ENCODE measurements at places on chromosomes 16 and 17.

DNA sequence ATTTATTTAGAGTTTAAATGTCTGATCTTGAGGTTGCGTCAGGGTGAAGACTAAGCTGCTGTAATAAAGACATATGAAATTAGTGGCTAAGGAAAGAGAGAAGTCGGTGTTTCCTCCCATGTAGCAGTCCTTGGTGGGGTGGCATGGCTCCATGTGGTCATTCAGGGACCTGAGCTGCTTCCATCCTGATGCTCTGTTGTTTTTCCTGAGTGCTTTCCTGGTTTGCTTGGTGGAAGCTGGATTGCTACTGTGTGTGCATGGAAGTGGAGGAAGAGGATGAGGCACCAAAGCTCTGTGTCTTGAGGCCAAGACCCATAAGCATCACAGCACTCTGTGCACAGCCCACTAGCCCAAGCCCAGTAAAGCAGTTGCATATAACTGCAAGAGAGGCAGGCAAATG is 241.8 kb upstream of the CACNG5 start:
- no peak for DNase-seq

DNA sequence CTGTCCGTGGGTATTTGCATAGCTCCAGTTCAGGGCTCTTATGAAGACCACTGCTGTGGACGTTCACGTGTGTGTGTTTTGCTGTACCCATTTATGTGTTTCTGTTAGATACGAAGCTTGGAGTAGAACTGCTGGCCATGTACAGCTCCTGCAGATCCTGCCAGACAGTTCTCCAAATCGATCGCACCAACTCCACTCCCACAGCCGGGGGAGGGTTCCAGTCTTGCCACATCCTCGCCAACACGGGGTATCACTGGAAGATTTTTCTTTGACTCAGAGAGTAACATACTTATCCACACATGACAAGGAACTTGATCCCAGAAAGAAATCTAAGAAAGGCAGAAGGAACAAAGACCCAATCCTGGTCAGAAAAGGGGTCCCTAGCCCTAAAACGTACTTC is 37.4 kb downstream of the TMEM186 start:
- DNase-seq: no peak

DNA sequence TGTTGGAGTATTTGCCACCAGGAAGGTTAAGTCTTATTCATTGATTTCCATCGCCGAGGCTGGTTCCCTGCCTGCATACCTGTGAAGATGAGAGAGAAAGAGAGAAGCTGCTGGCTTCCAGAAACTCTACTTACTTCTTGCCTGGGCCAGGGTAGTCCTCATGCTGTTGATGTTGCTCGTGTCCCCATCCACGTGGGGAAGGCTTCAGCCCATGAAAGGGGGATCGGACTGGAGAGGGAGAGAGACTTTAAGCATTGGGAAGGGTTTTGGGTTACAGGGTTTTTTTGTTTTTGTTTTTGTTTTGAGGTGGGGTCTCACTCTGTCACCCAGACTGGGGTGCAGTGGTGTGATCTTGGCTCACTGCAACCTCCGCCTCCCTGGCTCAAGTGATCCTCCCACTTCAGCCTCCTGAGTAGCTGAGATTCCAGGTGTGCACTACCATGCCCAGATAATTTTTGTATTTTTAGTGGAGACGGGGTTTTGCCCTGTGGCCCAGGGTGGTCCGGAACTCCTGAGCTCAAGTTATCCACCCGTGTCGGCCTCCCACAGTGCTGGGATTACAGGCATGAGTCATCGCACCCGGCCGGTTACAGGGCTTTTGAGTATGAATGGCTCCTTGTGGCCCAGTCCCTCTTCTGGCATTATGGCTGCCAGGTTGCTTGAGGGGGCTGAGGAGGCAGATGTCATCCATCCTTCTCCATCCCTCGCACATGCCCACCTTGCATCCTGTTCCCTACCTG is 26.6 kb downstream of the ITGB3 start:
- DNase-seq: no peak

DNA sequence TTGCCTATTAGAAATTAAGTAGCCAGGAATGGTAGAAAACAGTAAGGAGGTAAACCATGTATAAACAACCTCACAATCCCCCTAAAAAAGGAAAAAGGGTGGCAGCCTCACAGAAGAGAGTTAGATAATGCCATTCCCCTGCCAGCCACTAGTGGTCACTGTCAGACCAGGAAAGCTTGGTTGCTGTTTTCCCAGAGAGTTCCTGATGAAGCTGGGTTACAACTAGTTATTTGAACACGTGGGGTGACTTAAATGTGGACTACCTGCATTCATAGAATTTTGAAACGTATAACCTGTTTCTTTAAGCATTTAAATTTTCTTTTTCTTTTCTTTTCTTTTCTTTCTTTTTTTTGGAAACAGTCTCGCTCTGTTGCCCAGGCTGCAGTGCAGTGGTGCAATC is 5.8 kb downstream of the GPRC5C start:
- DNase-seq: no peak

- peak; percentile 46 for DNase-seq
Observed at GRCh38 chr17:60832151-60832585, 154.5 kb downstream of the BCAS3 start.

GRCh38 chr17:32103476-32104113 is 38.7 kb upstream of the RHOT1 start:
- peak; percentile 54 for DNase-seq
